IPS DF 19.7 (cell line): ENCODE measurements at places on chromosomes 11 and 22.

GRCh38 chr22:29270475-29271271 is 2.6 kb downstream of the EWSR1 start:
- no peak for DNase-seq

DNA sequence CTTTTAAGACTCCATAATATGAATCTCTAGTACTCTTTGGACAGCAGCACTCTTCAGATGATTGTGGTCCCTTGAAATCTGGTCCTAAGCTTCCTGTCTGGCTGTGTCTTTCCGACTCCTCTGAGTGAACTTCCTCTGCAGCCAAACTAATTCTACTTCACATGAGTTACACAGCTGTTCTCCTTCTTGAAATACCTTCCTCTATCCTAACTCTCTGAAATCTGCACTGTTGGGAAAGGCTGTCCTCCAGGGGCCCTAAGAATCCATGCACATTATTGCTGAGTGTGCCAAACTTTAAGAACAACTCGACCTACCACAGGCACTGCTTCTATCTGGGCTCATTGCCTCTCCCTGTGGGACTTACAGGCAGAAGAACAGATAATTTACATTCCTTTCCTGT is 217.3 kb upstream of the ARHGAP42 start:
- no peak for DNase-seq

- no peak for DNase-seq
Observed at GRCh38 chr22:38959590-38959989, 2.2 kb downstream of the APOBEC3A start.

GRCh38 chr11:78112582-78113275 is 26.7 kb downstream of the ALG8 start:
- no peak for DNase-seq

- DNase-seq: no peak
Observed at GRCh38 chr11:47376107-47376524, 2.2 kb downstream of the SPI1 start.

GRCh38 chr11:27545946-27546345 is 39.4 kb upstream of the LIN7C start:
- no peak for DNase-seq

- DNase-seq: no peak
Observed at GRCh38 chr11:43941257-43941994, 1.0 kb upstream of the C11orf96 start.

GRCh38 chr11:1908618-1909017 is 10.9 kb upstream of the TNNT3 start:
- DNase-seq: no peak

GRCh38 chr11:62124186-62125113 is 639 bp downstream of the INCENP start:
- DNase-seq: no peak

- DNase-seq: no peak
Observed at GRCh38 chr11:110812086-110812733, 100.0 kb upstream of the ARHGAP20 start.

DNA sequence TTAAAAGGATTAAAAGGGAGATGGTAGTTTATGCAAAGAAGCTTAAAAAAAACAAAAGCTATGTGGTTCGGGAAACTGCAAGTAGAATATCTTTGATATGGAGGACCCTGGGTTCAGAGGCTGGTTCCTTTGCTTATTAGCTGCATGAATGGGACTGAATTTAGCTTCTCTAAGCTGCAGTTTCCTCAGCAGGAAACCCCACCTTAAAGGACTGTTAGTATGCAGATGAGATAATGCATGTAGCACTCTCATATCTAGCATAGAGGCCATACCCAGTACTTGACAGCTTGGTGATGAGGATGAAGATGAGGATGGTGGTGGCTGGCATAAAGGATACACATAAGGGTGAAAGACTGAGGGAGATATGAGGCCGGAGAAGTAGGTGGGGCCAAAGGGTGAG is 134.6 kb downstream of the RRAS2 start:
- no peak for DNase-seq

DNA sequence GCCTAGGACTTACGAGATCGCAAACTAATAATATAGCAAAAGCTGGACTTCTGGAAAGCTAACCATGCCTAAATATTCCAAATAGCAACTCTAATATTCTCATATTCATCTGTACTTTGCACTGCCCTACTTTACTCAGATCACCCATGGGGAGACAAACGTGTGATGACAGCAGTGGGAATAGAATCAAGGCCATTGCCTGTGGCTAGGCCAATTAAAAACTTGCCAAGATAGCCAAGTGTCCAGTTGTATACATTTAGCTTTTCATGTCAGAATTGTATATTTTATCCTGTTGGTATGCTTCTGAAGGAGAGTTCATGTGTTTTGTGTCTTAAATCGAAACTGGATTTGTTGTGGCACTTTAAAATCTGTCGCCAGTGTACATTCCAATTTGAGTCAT is 1.2 kb upstream of the CEP126 start:
- DNase-seq: no peak

GRCh38 chr11:114818382-114818781 is 140.1 kb downstream of the NXPE2 start:
- DNase-seq: no peak

GRCh38 chr22:42862045-42862734 is 5.1 kb upstream of the ARFGAP3 start:
- no peak for DNase-seq

GRCh38 chr22:21961886-21962654 is 9.4 kb upstream of the PPM1F start:
- DNase-seq: no peak

DNA sequence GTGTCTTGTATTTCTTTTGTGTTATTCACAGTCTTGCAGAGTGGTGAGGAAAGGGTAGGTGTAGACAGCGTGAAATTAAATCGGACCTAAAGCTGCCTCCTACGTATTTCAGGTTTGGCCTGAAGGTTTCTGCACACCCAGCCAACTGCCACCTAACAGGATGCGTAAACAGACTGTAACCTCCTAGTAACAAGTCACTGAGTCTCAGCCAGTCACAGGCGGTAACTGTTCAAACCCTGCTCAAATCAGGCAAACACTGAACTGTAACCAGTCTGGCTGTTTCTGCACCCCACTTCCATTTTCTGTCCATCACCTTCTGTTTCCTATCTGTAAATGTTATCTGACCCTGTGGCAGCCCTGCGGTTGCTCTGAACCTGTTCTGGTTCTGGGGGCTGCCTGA is 87.1 kb downstream of the ADAMTS15 start:
- no peak for DNase-seq

DNA sequence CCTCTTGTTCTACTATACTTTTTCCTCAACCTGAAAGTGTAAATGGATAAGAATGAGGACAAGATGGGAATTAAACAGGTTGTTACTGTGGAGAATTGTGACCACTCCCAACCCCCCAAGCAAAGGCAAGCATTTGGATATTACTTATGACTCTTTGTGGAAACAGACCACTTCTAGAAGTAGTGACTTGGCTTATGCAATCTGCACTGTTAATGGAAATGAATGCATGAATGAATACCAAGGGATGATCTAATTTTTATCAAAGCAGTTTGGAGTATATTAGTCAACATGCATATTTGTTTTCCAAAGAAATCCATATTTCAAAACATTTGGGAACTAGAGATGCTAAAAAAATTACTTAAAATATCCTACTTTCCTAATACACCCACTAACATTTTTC is 35.3 kb downstream of the AMOTL1 start:
- no peak for DNase-seq

GRCh38 chr11:17145972-17146371 is 61.8 kb downstream of the PIK3C2A start:
- DNase-seq: no peak

- DNase-seq: no peak
Observed at GRCh38 chr11:58525037-58525614, 17.2 kb upstream of the OR5B21 start.

DNA sequence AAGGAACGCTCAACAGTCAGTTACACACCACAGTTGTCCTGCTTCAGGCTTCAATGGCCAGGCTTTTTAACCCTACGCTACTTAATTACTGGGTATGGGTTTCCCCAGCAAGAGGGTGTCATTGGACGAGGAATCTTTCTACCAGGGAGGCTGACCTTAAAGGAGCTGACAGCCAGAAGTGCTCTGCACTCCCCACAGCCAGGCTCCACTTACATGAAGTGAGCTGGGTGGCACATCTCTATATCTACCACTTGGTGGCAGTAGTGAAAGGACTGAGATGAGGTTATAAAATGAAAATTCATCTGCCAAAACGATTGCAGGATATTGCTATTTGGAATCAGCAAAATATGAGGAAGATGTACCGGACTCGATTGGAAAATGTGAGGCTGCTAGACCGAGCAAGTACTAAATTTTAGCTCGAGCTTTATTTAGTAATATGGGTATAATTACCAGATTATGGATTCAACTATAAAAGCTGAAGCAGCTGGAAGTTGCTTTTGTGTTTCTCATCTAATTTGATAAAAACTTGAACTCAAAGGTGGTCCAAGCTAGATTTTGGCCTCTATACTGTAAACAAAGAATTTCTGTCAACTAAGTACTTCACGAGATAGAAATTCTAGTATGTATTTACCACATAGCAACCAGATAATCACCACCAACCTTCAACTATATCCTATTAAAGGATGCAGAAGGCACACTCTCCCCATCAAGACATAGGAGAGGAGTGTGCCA is 53.9 kb upstream of the CEP126 start:
- DNase-seq: peak; percentile 33

- DNase-seq: no peak
Observed at GRCh38 chr11:86220653-86221052, 23.9 kb upstream of the EED start.

DNA sequence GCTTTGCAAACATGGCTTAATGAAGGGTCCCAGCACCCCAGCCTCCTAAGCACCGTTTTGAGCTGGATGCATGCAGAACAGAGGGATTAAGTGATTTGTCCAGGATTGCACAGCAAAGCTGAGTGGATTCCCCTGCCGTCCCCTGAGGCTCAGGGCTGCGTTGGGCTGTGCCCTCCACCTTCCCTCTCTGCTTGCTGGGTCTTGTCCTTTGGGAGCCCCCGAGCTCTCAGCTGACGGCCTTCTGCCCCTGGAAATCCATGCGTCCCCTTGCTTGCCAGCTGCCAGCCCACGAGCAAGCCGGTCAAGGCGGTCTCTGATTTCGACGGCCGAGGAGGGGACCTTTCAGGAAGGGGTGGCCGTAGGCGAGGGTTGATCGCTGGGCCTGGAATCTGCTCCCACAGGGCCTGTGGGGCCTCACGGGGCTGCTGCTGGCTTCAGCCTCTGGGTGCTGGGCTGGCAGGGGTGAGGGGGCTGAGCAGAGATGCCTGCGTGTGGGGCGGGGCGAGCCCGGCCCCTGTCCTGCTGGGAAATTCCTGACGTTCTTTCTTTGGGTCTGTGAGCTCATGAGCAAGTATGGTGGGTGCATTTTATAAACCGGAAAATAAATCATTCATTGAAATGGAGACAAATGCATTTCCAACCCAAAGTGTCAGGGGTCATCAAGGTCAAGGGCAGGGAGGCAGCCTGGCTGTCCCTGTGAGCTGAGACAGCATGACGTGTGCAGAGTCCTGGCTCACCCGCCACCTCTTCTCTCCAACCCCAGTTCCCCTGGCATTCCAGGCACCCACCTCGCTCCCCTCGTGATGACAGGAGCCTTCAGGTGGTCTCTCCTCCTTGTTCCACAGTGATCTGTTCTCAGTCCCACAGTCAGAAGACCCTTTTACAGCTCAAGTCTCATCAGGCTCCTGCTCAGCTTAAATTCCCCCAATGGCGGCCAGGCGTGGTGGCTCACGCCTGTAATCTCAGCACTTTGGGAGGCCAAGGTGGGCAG is 28.1 kb downstream of the FGF4 start:
- DNase-seq: no peak

DNA sequence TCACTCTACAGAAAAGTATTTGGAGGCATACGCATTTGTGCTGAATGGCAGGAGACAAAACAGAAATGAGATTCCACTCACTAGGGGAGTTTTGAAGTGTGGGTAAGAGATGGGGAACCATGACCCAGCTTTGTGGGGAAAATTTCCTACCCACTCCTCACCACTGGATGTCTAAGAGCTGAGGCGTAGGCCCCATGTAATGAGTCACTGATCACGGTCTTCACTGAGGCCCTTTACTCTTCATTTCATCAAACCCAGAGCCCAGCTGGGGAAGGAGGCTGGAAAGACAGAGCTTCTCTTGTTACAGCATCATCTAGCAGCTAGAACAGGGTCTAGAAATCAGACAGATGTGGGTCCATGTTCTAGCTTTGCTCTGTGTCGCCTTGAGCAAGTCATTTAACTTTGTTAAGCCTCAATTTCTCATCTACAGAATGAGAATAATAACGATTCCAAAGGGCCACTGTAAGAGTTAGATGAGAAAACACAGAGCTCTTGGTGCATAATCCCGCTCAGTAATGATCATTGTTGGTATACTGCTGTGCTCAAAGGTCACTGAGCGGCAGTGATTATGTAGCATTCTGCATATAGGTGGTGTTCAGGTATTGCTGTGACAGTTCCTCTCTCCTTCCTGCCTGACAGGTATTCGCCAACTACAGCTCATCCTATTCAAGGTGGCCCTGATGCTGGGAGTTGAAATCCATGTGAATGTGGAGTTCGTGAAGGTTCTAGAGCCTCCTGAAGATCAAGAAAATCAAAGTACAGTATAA is 97.2 kb downstream of the MICAL2 start:
- DNase-seq: no peak

GRCh38 chr22:50603511-50604255 is 3.1 kb downstream of the MAPK8IP2 start:
- no peak for DNase-seq

- no peak for DNase-seq
Observed at GRCh38 chr11:115598257-115598901, 94.2 kb upstream of the CADM1 start.

- no peak for DNase-seq
Observed at GRCh38 chr11:16114978-16115871, 241.1 kb downstream of the SOX6 start.

GRCh38 chr11:134385774-134386565 is 26.1 kb downstream of the B3GAT1 start:
- DNase-seq: no peak

GRCh38 chr22:21861851-21862250 is 5.6 kb downstream of the MAPK1 start:
- no peak for DNase-seq

- no peak for DNase-seq
Observed at GRCh38 chr11:114785820-114786219, 107.5 kb downstream of the NXPE2 start.

- no peak for DNase-seq
Observed at GRCh38 chr11:72930008-72930407, 115.8 kb downstream of the ATG16L2 start.

- DNase-seq: no peak
Observed at GRCh38 chr11:44178381-44178780, 82.9 kb downstream of the EXT2 start.

DNA sequence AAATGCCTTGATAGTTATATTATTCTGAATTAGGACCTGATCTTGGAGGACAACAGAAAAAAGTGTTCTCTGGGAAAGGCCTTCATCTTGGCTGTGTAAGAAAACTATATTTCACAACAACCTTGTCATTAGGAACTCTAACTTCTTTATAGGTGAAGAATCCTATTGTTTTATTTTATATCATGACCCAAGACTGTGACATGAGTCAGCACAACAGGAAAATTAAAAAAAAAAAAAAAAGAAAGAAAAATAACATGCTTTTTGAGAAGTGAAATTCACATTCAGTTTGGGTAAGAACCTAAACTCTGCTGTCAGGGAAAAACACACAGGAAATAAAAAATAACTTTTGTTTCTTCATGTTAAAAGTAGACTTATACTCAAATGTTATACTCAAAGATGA is 11.7 kb upstream of the FOLR2 start:
- DNase-seq: no peak

GRCh38 chr11:58625086-58625485 is 2.6 kb downstream of the CNTF start:
- DNase-seq: no peak

GRCh38 chr11:113994077-113994954 is 19.4 kb downstream of the HTR3A start:
- no peak for DNase-seq
